NCI-H82 (cell line): ENCODE measurements at places on chromosomes 1 and 21.
A peak's percentile ranks its signal among the peaks of the same experiment; 100 is the strongest.

DNA sequence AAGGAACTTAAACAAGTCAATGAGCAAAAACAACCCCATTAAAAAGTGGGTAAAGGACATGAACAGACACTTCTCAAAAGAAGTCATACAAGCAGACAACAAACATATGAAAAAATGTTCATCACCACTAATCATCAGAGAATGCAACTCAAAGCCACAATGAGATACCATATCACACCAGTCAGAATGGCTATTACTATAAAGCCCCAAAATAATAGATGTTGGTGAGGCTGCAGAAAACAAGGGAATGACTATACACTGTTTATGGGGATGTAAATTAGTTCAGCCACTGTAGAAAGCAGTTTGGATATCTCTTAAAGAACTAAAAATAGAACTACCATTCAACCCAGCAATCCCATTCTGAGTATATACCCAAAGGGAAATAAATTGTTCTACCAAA, 51.2 kb downstream of the MRPL39 start:
- DNase-seq = no peak

DNA sequence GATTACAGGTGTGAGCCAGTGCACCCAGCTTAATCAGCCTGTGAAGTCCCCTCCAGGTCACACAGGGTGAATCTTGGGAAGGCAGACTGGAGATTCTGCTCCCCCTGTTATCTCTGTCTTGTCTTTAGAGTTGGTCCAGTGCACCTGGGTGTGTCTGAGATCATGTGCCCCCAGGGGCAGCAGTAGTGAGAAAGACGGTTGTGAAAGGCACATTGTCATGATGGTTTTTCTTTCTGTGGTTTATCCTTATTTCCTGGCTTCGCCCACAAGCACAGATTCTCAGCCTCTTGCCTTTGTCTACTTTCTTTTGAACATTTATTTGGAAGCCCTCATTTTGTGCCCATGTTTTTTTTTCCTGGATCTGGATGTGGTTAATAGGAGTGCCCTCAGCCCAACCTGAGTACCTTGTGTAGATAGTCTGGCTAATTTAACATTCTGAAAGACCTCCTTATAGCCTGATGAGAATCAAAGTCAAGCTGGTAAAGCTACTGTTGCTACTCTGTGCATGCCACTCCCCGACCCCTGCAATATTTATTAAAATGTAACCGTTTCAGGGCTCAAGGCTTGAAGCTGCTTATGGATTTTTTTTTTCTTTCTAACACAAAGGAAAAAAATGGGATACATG, 23.7 kb downstream of the UCK2 start:
- peak; percentile 29 for DNase-seq

GRCh38 chr21:31554511-31555022, 104.9 kb upstream of the SOD1 start:
- DNase-seq = peak; percentile 23

- no peak for DNase-seq
Observed at GRCh38 chr21:21955204-21955603, 957.0 kb downstream of the NCAM2 start.

DNA sequence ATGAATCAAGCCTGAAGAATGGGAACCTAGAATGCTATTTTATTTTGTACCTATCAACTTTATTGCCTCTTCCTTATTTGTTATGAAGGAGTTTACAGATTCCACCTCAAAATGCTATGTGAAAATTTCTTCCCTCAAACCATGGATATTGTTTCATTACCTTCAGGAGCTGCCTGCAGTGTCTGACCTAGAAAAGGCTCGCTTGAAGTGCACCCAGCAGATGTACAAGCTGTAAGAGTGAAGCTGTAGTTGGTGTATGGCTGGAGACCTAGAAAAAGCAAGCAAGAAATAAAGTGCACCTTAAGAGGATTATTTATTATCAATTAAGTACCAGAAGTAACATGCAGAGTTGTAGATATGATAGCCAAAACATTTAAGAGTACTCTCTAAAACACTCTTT, 199.4 kb downstream of the KCTD3 start:
- DNase-seq = no peak

DNA sequence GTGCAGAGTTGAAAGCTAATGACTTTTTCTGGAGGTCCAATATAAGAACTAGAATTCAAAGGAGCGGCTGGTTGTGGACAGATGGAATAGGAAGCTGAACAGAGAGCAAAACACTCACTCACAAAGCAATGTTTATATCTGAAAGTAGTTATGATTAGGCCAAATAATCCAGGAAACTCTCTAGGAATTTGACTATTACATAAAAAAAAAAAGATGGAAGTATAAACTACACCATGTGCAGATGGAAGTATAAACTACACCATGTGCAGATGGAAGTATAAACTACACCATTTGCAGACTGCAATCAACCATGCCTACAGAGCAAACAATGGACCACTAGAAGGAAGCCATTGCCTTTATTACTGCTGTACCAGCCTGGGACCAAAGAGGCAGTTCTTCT, 771.1 kb downstream of the BRINP3 start:
- no peak for DNase-seq

GRCh38 chr1:239811211-239811885, 280.3 kb upstream of the FMN2 start:
- DNase-seq = no peak

DNA sequence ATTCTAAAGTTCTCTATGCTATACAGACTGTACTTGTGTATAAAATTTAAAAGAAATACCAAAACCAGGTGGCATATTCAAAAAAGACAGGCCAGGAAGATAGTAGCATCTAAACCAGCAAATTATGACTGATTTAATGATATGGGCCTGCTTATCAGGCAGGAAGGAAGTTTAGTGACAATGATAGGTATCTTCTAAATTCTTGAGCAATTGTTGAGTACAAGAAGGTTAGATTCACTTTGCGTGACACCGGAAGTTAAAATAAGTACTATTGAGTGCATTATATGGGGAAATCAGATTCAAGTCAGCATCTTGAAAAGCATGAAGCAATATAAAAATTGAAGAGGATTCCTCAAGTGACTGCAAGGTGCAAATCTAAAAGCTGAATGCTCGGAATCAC, 186.8 kb upstream of the RGS18 start:
- DNase-seq = no peak

DNA sequence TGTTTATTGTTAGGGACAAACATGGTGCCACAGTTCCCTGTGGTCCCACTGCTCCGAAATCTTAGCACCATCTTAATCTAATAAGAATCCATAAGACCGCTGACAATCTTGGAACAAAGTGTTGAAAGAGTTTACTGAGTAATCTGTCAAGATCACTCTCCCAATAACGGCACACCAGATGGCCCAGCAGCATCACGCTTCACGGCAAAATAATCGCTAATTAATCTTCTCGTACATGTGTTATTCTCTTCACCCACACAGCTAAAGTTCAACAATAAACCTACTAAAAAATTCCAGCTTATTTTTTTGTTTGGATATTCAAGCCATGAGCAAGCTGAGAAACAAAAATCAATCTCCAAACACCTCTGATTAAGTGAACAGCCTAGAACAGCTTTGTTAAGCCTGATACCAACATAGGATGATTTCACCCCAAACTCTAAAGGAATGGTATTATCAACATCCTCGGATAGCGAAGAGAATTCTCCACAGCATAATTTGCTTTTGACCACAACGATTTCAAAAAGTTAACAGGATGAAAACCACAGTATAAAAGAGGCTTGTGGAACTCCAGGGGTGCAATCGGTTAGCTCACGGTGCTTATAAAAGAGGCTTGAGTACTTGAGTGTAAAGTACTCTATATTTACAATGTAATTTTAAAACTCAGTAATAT, 329.9 kb upstream of the GREM2 start:
- peak; percentile 99 for DNase-seq

GRCh38 chr1:179021873-179022272, 3.8 kb upstream of the FAM20B start:
- peak; percentile 17 for DNase-seq

DNA sequence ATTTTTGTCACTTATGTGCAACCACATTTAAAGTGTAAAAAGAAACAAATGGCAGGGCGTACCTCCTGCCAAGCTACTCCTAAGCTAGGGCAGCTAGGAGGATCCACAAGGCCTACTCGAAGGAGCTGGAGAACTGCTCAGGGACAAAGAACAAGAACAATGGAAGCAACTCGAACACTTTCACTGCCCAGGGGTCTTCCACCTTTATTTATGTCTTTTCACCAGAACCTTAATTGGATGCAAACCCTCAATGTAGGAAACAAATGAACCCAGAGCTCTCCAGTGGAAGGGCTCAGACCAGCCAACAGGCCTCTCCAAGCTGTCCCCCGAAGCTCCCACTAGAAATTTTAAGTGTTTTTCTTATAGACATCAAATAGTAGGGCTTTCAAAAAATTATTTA, 39.9 kb downstream of the C1orf198 start:
- DNase-seq = no peak

DNA sequence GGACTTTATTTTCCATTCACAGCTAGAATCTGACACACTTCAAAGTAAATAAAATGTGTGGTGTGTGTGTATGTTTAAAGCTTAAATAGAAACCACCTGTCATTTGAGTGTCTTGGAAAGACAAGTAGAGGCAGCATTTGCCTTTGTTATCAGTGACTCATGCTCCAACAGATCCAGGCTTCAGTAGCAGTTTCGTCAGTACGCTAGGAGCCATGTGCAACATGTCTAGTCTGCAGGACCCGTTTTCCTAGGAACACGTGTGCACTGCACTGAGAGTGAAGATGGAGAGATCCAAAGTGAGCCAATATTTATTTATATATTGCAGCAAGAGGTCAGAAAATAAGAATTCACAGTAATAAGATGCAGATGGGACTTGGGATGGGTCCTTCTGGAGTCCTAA, 41.8 kb downstream of the SGIP1 start:
- peak; percentile 30 for DNase-seq

DNA sequence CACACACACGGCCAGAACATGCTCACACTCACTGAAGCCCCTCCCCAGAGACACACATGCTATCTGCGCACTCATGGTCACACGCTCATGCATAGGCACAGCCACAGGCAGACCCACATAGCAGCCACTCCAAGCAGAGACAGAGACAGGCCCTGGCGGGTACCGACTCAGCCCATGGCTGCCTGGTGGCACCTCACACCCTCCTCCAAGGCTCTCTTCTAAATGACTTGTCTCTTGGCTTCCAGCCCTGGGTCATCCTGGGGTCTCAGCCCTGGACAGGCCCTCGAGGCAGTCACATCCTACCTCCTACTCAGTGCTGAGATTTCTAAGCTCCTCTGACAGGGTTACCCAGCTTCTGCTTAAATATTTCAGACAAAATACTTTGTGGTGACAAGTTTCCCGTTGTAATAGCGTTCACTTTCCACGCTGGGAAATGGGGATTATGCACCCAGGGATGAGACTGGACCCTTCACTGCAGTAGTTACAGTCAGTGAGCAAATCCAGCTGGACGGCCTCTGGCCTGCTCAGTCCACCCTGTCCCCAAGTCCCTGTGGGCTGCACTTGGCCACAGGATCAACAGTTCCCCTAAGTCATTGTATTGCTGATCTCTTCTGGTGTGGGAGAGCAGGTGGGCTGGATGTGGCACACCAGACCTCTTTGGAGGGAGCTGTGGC, 2.9 kb upstream of the NFASC start:
- no peak for DNase-seq

- DNase-seq = no peak
Observed at GRCh38 chr1:167543199-167543990, 10.2 kb downstream of the CREG1 start.

- DNase-seq = no peak
Observed at GRCh38 chr1:230341162-230341546, 85.0 kb downstream of the PGBD5 start.

- DNase-seq = no peak
Observed at GRCh38 chr1:47340227-47340626, 6.6 kb downstream of the CMPK1 start.

DNA sequence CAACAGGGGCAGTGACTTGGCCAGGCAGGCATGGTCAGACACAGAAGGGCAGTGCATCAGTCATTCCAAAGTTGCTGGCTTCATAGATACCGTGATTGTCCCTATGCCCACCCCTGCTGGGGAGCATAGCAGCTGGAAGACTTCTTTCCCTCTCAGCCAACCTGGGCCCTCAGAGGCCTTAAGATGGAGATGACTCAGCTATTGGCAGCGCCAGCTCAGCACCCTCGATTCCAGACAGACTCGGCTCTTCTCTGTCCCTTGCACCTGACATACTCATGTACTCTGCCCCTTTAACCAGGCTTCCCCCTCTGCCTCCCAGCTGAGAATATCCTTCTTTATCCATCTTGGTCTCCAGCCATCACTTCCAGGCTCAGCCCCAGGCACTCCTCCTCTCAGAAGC, 16.8 kb downstream of the SLAMF8 start:
- DNase-seq = no peak

- no peak for DNase-seq
Observed at GRCh38 chr21:34604556-34604955, 10.4 kb downstream of the RCAN1 start.
